ENCODE measurements at places on chromosomes 6 and 20.

- DNase-seq: peak; percentile 88
Measured at GRCh38 chr6:26520850-26521599, 17.1 kb upstream of the HMGN4 start.

DNA sequence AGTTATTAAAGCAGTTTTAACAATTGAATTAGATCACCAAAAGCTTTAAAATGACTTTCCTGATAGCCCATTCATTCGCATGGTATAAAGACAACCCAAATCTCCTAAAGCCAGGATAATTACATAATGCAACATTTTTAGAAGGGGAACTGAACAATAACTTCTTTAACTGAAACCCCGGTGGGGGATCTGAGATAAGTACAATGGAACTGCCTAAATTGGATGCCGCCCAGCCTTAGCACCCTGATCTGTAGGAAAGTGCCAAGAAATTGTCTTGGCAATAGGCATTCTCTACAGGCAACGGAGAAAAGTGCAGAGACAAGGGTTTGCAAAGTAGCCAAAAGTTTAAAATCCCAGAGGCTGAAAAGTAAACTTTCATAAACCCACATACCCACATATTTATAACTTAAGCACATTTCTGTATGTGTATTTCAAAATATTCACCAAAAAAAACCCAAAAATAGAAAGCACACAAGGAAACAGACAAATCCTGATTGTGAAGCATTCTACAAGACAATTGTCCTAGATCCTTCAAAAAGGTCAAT, 98.8 kb upstream of the BEND6 start:
- DNase-seq: no peak

- DNase-seq: no peak
Measured at GRCh38 chr6:62445521-62445920, 159.5 kb upstream of the KHDRBS2 start.

DNA sequence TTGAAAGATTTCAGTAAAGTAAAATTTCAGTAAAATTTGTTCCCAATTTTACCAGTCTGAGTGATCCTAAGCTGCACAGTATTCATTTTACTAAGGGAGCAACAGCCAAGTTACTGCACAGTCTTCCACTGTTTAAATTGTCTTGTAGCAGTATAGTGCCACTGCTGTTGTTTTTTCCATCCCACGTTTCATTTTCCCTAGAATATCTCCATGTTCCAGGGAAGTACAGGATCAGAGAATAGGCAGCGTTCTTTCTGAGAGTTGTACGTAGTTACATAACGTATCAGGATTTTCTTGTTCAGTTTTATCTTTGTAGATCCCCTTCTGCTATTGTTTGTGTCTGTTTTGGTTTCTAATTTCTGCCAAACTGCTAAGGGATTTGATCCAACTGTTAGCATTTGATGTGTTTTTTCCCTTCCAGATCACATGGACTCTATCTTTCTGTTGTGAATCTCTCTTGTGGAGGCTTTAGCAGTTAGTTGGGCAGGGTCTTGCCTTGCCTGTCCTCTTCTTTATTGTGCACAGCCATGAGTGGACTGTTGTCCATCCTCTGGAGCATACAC, 38.4 kb downstream of the BCKDHB start:
- no peak for DNase-seq

DNA sequence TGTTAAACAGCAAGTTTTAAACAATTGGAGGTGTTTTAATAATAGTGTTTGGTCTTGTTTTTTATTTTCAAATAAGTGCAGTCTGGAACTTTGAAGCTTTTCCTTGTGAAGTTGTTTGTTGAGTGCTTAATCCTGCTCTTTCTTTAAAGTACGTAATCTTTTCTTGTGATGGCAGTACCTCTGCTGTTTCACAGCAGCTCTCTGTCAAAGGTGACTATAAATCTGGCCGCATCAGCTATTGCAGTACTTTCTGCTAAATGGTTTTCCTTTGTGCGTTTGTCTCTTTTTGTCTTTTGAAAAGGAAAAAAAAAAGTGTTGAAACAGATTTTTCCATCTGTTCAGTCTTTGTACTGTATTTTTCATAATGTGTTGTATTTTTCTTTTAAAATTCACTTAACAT, 12.7 kb downstream of the STXBP5 start:
- no peak for DNase-seq

- no peak for DNase-seq
Measured at GRCh38 chr6:28803337-28803709, 120.5 kb downstream of the TRIM27 start.

DNA sequence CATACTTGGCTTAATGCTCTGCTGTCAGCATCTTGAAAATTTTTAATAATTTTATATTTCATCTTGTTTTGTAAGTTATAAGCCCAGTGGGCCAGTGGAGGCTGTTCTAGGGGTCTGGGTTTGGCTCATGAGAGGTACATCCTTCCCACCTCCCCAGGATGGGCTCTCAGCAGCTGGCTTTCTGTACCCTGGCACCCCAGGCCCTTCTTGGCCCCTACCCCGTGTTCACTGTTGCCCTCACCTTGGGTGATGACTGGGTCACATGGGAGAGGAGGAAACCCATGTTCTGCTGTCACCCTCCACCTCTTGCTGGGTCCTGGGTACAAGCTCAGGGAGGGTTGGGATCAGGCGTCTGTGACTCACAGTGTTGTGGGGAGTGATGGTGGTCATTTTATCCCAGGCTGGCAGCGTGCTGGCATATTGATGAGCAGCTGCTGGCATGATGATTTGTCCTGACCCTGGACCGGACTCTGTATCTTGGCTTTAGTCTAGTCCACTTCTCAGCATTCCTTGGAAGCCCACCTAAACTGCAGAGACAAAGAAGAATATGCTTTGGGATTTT, 34.6 kb downstream of the SLC16A10 start:
- DNase-seq: no peak

DNA sequence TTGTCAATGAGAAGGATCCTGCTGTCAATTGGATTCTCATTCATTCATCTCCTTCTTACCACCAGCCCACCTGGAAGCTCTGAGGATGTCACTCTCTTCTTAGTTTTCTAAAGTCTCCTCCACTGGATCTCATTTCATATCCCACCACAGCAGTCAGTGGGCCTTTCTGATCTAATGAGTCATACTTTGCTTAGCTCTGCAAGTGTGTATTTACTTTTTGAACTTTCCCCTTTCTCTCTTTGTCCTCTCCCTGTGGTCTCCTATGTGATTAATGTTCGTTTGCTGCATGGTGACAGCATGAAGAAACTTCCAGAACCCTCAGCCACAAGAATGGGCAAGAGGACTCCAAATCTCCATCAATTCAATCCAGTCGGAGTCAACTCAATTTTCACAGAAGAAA, 63.6 kb upstream of the SYNDIG1 start:
- no peak for DNase-seq

DNA sequence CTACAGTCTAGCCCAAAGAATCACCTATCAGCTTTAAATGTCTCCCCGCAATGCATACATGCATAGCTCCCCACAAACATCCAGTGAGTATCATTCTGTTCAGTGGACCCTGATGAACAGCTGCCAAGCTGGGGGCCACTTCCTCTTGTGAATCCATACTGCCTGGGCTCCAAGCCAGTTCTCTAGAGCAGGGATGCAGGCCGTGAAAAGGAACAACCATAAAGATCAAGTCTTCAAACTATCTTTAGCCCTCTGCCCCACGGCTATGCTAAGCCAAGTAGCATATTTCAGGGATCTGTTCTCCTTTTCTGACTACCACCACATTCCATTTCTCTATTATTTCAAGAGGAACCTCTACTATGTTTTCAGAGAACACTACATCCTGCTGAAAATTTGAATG, 191.7 kb upstream of the BTBD3 start:
- DNase-seq: no peak

DNA sequence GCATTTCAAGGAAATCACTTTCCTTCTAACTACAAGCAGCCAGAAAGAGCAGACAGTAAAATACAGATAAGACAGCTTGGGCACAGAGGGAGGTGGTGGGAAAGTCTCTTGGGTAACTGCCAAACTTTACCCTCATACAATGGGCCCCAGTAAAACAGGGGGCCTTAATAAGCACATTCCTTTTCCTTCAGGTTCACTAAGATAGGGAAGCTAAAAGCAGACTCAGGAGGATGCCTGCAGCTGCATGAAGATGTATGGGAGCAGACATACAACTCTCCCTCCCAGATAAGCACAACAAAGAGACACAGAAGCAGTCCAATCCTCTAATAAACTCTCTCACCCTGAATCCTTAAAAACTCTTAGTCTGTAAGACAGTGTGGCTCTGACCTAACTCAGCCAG, 49.0 kb downstream of the SIM1 start:
- no peak for DNase-seq

DNA sequence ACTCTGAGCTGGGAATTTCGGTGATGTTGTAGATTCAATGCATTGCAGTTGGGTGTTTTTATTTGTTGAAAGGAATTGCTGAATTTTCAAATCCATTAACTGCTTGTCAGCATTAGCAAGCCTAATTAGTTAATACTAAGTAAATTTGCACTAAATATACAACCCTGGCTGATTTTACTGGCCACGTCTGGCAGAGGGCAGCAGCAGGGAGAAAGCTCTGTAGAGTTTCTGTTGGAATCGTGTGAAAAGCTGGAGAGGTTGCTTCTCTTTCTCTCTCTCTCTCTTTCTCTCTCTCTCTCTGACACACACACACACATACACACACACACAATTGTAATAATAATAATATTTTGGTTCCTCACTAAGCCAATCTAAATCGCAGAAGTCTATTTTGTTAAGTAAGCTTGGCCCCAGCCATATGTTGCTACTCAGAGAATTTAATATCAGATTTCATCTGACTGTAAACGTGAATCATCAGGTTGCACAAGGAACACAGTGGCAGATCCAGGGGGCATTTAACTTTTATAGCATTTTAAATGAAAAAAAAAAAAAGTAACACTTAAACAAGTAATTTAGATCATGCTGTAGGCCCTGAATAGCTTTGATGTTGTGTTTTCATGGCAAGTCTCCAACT, 289.5 kb downstream of the ESR1 start:
- no peak for DNase-seq

GRCh38 chr6:16781348-16782169, 20.3 kb upstream of the ATXN1 start:
- no peak for DNase-seq

- no peak for DNase-seq
Measured at GRCh38 chr6:14919038-14919670, 326.7 kb upstream of the JARID2 start.

DNA sequence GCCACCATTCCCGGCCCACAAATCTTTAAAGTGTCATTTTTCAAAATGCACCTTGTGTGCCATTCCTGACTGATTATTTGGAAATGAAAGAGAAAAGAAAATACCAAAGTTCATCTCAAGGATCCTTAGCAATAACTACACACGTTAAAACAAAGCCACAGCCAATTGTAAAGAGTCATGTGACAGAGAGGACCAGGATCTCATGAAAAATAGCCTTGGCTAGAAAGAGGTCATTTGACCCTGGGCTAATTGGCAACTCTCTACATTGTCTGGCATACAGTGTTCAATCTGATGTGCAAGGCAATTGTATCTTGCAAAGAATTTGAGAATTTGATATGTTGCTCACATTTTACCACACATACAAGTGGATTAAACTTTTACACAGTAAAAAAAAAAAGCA, 31.6 kb upstream of the HLA-G start:
- no peak for DNase-seq

DNA sequence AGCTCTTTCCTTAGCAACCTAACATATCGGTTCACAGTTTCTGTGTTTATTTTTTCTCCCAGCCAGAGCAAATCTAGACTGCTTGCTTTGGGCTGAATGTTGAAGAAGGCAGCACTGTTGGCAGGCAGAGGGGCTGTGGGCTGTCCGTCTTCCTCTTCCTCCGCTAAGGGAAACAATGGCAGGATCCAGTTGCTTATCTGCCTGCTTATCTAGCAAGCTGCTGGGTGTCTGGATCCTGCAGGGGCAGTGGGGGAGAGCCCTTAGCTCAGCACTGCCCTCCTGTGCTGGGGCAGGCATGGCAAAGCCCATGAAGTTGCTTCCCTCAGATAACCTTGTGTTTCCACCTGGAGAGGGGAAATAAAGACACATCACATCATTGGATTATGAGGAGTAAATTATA, 92.7 kb upstream of the CD93 start:
- no peak for DNase-seq

DNA sequence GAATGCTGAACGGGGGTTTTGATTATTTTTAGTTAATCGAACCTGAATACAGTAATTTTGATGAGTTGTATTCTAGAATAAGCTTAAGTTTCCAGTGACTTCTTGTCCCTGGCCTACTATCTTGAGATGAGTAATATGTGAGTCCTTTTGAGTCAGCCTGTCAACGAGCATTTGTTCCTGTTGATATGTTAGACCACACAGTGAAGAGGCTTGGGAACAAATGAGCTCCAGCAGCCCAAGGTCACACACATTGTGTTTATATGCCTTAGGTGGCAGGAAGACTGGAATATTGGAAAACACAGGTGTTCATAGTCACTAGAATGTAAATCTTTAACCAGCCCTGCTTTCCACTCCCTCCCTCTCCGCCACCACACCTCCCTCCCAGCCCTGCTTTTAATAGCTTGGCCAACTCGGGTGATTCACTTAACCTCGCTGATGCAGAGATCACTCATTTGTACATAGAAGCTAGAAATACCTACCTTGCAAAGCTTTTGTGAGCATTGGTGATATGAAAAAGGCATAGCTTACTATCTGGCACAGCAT, 9.1 kb downstream of the SMPDL3A start:
- peak; percentile 35 for DNase-seq

DNA sequence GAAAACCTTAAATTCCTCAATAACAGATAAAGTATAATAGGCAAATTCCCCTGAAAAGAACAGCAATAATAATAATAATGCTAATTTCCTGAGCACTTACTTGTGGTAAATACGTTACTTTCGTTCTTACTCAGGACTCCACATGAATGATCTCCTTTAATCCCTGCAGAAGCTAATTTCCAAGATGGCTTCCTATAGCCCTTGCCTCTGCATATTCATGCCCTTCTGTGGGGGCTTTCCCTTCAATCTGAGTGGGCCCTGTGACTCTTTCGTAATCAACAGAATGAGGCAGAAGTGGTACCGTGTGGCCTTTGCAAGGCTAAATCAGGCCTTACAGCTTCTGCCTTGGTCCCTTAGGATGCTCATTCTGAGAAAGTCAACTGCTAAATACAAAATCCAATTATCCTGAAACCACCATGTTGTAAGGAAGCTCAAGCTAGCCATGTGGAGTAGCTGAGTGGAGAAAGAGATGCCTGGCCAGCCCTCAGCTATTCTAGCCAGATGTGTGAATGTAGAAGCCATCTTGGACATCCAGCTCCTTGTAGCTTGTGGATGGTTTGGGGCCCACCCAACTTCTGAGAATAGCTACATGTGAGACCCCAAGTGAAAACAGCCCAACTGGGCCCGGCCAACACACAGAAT, 50.5 kb downstream of the MCUR1 start:
- DNase-seq: peak; percentile 48

DNA sequence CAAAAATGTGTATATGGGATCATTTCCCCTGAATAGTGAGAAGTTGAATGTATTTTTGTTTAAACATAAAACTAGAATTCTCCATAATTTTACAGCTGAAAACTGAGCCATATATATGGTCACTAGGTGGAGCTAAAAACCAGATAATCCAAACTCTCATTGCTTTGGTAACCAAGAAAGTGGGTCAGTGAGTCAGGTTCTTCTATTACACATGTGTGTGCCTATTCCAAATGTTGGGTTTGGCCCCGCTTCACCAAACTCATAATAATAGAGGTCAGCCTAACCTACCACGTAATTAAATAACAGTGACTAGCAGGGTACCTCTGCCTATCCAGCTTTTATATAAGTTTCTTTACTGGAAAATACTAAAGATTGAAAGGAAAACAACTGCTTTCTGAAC, 19.3 kb upstream of the RNGTT start:
- no peak for DNase-seq

GRCh38 chr20:49573900-49574416, 6.0 kb upstream of the PTGIS start:
- DNase-seq: peak; percentile 25
